ENCODE measurements at places on chromosomes 11 and 22. TPM values are rescaled to one million over a fixed set of nuclear protein-coding genes. Genes with fewer than 3 reads are reported as not detected.

The TSPAN32 gene
- total RNA-seq, result not detected

The MAJIN gene
- not detected for total RNA-seq

The OR52A1 gene
- total RNA-seq, result not detected

The BBOX1 gene
- total RNA-seq, result not detected

The POLR3H gene
- total RNA-seq, result 24.3 TPM

The MMP27 gene
- total RNA-seq, result not detected

The ZFP91 gene
- total RNA-seq, result 43.4 TPM

The AIFM3 gene
- total RNA-seq, result 3.2 TPM

The POU2F3 gene
- total RNA-seq, result not detected

The GGT5 gene
- 5.1 TPM for total RNA-seq

The MRGPRE gene
- 0.09 TPM for total RNA-seq

The EHF gene
- total RNA-seq, result 1.4 TPM

The MISFA gene
- 1.6 TPM for total RNA-seq

The CHEK1 gene
- 27.6 TPM for total RNA-seq

The CARNS1 gene
- total RNA-seq, result 0.12 TPM

The DUSP8 gene
- 1.0 TPM for total RNA-seq

The ZW10 gene
- 11.2 TPM for total RNA-seq

The TCN1 gene
- total RNA-seq, result 0.63 TPM

The OR10G4 gene
- not detected for total RNA-seq

The CHRNA10 gene
- total RNA-seq, result 1.1 TPM

The KRTAP5-7 gene
- total RNA-seq, result not detected

The ARHGAP8 gene
- total RNA-seq, result 1.9 TPM

The OVCH2 gene
- not detected for total RNA-seq

The CCDC88B gene
- total RNA-seq, result 9.9 TPM

The RTN4RL2 gene
- 90.3 TPM for total RNA-seq

The TSSC4 gene
- total RNA-seq, result 64.9 TPM

The DDX17 gene
- total RNA-seq, result 87.0 TPM

The CBX6 gene
- 27.3 TPM for total RNA-seq

The SDF2L1 gene
- total RNA-seq, result 31.3 TPM
